Stimulated activated CD4-positive, alpha-beta T cell treated with anti-CD3 and anti-CD28 coated beads, Interleukin-12 subunit alpha, Interleukin-12 subunit beta, amount 100 ng/mL, for 4 hours (primary cell): ENCODE measurements at places on chromosomes 16 and 17.

GRCh38 chr17:44924107-44924544 is 8.8 kb upstream of the GFAP start:
- no peak for DNase-seq

GRCh38 chr16:4697848-4698291 is 4.5 kb downstream of the NUDT16L1 start:
- no peak for DNase-seq

- DNase-seq, result no peak
Measured at GRCh38 chr17:70658840-70659239, 489.5 kb downstream of the KCNJ2 start.

- no peak for DNase-seq
Measured at GRCh38 chr16:56331399-56331798, 93.9 kb downstream of the AMFR start.

DNA sequence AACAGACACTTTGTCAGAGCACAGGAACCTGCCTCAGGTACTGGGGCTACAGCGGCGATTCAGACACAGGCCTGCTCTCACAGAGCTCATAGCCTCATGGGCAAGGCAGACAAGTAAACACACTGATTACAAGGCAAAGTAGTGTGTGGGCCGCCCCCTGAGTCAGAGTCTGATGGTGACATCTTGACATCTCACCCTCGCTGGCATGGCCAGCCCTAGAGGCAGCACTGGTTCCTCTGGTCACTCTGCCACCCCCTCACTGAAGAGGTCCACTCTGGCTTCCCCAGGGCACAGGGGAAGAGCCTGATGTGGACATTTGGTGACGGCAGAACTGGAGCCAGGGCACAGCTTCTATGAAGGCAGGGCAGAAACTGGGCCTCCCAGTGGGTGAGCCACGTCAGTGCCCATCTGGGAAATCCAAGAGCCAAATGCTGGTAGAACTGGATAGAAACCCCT is 32.9 kb upstream of the TOB1 start:
- no peak for DNase-seq

DNA sequence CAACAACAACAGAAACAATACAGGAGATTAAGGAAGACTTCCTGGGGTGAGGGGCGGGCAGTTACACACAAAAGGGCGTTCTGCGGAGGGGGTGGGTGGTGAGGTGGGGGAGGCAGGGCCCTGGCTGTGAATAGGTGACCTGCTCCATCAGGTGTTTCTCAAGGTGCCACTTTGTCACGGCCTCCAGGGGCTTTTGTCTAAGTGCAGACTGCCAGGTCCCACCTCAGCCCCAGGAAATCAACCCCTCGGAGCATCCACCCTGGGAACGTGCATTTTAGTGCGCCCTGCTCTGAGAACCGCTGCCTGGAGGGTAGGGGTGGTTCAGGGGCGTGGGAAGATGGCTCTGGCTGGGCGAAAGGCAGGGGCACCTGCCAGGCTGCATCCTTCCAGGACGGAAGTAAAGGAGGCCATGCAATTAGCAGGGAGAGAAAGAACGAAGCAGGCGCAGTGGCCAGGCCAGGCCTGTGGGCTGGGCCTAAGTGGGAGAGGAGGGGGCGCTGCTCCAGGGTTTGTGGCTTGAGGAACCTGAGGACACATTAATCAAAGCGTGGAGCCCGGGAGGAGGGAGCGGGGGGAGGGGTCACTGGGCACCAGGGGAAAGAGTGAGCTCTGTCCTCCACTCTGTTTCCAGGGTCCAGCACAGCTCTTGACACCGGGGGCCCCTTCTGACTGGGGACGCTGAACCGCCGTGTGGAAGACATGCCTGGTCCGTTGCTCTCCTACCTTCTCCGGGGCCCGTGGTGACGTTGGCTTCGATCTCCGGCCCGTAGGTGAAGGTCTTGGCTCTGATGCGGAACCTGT is 49.4 kb upstream of the CDC42EP4 start:
- DNase-seq, result no peak
